Activated CD8-positive, alpha-beta memory T cell treated with anti-CD3 and anti-CD28 coated beads for 1 hour (primary cell): ENCODE measurements at places on chromosomes 4 and X.

- DNase-seq, result no peak
These were observed 93.8 kb downstream of the ARHGAP10 start for GRCh38 chr4:147825451-147826287.

- no peak for DNase-seq
These were observed 62.6 kb downstream of the FRAS1 start for GRCh38 chr4:78119698-78120097.

DNA sequence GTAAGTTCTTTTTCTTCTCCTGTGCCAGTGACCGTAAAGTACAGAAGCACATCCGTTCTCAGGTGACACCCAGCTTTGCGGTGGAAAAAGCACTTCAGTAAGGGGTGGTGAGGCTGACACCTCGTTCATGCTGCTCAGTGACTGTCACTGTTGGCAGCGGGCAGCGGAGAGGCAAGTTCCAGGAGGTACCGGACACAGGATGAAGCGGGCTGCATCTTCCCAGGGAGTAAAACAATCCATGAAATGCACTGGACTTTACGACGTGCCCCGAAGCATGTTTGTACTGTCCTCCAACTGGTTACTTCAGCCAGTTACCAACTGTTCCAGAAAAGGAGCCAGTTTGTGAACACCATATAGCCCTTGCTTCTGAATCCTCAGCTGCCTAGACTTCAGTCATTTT, 110.7 kb downstream of the ZNF827 start:
- DNase-seq, result no peak

DNA sequence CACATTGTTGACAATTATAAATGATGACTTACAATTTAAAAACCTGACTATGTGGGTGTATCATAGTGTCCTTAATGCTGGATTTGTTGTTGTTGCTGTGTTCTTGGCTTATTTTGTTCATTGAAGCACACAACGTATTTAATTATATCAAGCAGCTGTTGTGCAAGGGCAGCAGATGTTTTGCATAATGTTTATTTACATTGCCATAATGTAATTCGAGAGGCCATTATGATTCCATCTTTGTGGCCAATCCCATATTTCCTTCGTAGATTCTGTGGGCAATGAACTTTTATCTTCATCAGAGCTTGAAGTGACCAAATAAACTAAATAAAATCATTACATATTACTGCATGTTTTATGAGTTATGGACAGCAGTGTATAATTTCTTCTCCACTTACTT, 422.6 kb upstream of the GALNTL6 start:
- DNase-seq, result no peak

DNA sequence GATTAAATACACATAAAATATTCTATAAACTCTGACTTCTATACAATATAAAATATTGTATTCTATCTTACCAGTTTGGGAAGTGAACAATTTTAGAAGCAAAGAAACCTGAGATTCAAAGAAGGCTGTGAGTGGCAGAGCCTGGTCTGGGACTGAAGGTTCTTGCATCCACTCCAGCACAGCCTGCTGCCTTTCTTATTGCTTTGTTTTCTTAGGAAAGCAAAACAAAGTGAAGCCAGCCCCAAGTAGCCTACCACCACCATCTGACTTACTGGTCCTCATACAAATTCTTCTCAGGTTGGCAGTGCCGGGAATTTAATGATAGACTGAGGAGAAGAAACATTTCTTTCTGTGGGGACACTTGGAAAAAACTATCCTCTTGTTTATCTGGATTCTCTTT, 129.7 kb upstream of the SMAD1 start:
- DNase-seq, result no peak

DNA sequence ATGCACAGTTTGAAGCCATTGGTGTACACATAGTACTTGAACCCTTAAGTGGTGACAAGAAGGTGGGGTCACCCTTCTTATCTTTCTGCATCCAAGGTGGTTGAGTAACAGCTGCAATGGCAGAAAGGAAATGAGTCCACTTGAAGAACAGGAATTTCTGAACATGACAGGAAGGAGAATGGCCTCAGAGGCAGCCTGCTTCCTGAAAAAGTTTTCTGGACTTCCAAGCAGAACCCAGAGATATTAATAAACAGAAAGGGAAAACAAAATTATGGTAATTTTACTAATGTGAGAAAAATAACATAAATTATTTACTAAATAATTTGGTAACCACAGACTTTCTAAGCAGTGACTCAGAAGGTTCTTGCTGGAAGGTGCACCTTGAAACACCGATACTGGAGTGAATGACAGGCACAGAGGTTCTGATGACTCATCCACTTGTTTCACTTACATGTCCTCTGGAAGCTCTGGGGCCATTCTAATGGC, 119.9 kb upstream of the HS3ST1 start:
- no peak for DNase-seq

GRCh38 chrX:10021461-10022272, 54.5 kb downstream of the CLDN34 start:
- no peak for DNase-seq

- DNase-seq, result no peak
These were observed 298.2 kb upstream of the FSTL5 start for GRCh38 chr4:162461952-162462351.

- DNase-seq, result no peak
These were observed 40.8 kb downstream of the XK start for GRCh38 chrX:37726346-37726745.

DNA sequence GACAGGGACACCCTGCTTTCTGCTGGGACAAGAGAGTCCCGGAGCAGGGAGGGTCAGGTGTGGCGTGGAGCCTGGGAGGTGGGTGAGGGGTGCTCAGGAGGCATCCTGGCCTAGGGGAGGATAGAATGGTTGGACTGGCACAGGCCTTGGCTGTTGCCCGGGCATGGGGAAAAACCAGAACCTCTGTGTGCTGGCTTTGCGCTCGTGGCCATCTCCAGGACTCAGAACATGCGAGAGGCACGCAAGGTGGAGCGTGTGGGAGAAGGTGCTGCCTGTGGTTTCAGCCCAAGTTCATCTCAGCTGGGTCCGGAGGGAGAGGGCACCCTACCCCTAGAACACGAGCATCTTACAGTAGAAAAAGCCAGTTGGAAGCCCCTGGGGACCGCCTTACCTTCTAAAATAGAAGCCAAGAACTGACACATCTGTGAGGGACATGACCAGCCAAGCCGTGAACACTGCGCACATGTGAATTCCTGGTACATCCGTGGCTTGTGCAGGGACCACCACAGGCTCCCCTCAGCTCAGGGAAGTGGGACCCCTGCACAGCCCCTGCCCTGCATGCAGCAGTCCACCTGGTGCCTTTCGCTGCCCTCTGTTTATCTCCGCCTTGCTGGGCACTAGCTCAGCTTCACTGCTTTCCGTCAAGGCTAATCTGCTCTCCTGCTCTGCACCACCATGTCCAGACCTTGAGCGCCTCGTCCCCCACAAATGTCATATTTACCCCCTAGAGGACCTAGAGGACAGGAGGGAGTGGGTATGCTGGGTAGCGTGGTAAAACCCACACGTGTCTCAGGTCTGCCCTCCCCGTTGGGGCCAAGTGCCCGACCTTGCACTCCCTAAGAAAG, 13.5 kb downstream of the MSANTD1 start:
- DNase-seq, result no peak

- no peak for DNase-seq
These were observed 6.5 kb downstream of the SHOX start for GRCh38 chrX:636981-637659.

DNA sequence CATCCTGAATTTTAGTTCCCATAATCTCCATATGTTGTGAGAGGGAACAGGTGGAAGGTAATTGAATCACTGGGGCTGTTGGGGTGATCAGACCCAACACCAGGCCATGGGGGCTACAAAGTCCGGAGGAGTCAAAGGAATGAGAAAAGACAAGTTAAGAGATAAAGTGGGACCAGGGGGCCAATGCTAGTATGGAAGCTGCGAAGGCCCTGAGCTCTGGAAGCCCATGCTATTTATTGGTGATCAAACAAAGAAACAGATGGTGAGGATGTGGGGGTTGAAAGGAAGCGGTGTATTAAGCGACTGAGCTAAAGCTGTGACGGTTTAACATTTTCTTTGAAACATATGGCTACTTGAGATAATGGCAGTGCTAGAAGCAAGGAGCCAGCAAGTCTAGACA, 132.8 kb downstream of the PDGFC start:
- DNase-seq, result no peak

DNA sequence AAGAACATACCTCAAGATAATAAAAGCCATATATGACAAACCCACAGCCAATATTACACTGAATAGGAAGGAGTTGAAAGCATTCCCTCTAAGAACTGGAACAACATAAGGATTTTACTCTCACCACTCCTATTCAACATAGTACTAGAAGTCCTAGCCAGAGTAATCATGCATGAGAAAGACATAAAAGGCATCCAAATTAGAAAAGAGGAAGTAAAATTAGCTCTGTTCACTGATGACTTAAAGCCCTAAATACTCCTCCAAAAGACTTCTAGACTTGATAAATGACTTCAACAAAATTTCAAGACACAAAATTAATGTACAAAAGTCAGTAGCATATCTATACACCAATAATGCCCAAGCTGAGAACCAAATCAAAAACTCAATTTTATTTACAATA, 235.7 kb downstream of the NKX6-1 start:
- no peak for DNase-seq

GRCh38 chrX:40085714-40086113, 12.0 kb downstream of the BCOR start:
- no peak for DNase-seq

- no peak for DNase-seq
These were observed 127.3 kb downstream of the MAD2L1 start for GRCh38 chr4:119939071-119939995.

GRCh38 chr4:190020790-190021717, 6.0 kb downstream of the FRG2 start:
- no peak for DNase-seq

GRCh38 chr4:20603671-20604313, 96.5 kb upstream of the PACRGL start:
- no peak for DNase-seq

- no peak for DNase-seq
These were observed 3.5 kb downstream of the ADH6 start for GRCh38 chr4:99215521-99215920.

DNA sequence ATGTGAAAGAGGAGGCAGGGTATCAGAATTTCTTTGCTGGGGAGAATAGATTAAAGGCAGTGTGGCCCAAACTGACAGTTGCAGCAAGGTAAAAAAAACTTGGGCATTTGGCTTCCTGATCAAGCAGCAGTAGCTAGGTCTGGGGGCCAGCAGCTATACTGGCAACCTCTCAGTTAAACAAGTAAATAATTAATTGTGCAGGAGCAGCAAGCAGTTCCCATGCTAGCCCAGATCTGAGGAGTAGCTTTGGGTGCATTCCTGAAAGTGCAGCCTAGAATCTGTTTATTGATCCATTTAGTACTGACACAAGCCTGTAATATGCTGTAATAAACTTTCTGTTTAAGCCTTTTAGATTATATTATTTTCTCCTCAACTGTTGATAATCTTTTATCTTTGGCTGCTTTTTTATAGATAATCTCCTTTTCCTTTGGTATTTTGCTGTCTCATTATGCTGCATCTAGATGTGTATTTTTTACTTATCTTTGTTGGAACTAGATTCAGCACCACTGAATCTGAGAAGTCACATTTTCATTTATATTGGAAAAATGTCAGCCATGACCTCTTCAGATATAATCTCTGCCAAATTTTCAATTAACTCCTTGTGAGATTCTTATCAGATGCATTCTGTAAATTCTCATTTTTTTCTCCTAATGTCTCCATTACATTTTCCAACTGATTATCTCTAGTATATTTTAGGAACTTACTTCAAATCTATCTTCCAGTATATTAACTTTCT, 276.3 kb downstream of the STPG2 start:
- DNase-seq, result no peak

- DNase-seq, result no peak
These were observed 42.3 kb downstream of the TRIM2 start for GRCh38 chr4:153246446-153247115.

DNA sequence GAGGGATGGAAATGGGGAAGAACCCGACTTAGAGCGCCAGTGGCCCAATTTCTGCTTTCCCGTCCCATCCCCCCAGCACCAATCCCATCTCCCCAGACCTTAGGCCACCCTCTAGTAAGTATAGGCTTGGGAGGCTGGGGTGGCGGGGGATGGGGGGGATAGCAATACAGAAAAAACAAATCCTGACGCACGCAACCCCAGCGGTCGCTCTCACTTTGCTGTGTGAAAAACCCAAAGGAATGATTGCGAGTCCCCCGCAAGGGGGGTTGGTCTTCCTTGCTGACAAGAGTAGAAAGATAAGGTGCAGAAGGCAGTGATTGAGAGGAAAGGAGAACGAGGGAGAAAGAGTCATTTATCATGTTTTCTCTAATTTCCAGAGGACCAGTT, 863 bp downstream of the CPE start:
- no peak for DNase-seq

DNA sequence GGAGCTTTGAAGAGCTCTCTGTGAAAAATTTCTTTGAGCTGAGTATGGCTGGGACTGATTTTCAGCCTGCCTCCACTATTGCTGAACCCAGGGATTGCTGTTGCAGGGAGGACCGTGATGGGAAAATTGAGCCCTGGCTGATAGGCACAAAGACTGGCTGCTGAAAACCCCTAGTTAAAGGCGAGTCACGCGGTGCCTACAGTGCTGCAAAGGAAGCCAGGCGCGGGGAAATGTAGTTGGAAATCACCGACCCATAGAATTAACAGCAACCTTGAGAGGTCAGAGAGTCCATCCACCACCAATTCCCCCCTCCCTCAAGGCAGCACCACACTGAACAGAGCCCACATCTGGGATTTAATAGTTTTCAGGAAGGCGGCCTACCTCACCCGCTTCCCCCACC, 26.0 kb downstream of the FRMD7 start:
- DNase-seq, result no peak

DNA sequence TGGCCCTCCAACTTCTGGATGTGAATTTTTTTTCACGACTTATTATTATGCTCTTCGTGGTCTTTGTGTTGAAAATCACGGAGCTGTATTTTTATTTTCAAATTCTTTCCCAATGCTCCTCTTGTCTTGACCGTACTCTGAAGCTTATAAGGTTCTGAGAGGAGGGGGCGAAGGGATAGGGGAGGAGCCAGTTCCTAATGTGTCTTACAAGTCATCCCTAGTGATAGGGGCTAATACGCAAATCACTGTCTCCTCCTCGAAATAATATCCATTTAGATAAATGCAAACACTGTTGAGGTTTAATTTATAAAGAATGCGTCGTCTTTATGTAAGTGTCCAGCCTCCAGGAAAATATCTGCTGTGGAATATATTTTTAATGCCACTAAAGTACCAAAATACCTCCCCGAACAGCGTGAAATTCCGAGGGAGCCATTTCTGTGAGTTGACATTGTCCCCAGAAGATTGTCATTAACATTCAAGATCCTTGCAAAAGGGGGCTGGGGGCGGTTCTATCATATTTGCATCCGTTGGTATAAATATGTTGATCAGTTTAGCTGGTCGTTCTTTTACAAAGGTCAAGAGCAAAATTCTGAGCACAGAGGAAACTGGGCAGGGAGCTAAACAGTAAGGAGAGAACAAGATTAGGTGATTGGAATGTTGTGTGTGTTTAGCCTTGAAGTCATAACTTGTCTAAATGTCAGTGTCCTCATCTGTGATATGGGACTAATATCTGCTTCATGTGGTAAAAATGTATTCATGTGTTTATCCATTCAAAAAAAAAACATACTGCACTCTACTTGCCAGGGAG, 3.7 kb upstream of the FAT1 start:
- no peak for DNase-seq
